ENCODE measurements at places on chromosomes 7 and 10.
A peak's percentile ranks its signal among the peaks of the same experiment; 100 is the strongest.

GRCh38 chr7:35390146-35390545 lies 136.2 kb upstream of the TBX20 start:
- DNase-seq, result no peak

DNA sequence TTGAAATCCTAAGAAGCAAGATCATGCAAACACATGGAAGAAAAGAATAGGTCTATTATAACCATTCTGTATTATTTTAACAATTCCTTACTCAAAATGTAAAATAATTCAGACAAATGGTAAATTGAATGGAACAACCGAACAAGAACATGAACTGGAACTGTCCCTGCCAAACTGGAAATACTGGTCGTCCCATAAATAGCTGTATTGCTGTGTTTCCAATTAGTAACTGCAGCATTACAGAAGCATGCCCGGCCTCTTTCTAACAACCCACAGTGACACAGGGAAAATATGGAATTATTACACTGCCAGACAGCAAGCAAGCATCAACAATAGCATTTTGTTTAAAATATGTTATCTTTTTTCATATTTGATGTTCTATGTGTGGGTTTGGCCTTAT lies 1138.5 kb upstream of the PHF14 start:
- no peak for DNase-seq

DNA sequence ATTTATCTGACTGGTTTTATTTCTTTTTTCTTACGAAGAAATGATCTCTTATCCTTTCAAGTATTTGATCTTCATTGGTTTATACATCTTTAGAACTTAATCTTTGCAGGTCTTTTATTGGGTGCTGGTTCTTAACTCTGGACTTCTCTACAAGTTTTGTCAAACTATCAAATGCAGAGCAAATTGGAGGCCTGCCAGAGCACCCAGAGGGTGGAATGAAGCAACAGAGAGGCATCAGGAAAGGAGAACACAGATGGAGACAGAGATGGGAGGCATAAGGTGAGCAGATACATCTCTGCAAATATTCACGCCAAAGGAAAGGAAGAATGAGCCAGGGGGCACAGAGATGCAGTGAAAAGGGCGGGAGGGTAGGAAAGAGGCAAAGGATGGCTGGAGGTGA lies 130.3 kb downstream of the PKD1L1 start:
- DNase-seq, result no peak

GRCh38 chr7:101635484-101635883 lies 6.4 kb upstream of the MYL10 start:
- DNase-seq, result no peak

GRCh38 chr7:155586843-155587440 lies 40.6 kb upstream of the CNPY1 start:
- no peak for DNase-seq

- DNase-seq, result no peak
Measured at GRCh38 chr7:131555552-131556052, 826 bp downstream of the PODXL start.

DNA sequence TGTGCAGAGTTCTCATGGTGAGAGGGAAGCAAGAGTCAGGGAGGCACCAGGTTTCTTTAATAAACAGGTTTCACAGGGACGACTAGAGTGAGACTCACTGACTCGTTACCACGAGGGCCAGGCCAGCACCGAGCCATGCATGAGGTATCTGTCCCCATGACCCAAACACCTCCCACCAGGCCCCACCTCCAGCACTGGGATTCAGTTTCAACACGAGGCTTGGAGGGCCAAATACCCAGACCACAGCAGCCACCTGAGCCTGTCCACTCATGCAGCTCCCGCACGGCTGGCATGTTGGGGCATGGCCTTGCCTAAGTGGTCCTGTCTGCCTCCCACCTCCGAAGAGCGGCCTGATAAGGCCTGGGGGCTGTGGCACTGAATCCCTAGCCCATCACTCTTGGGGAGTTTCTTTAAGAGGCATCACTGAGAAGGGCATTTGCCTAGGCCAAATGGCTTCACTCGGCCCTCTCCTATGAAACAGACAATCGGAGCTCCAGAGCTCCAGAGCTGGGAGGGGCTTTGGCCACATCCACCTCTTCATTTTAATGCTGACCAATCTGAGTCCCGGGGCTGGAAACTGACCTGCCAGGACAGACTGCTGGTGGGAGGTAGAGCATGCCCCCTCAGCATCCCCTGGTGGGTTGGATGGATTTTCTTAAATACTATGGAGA lies 157.8 kb downstream of the DNAJB6 start:
- no peak for DNase-seq

DNA sequence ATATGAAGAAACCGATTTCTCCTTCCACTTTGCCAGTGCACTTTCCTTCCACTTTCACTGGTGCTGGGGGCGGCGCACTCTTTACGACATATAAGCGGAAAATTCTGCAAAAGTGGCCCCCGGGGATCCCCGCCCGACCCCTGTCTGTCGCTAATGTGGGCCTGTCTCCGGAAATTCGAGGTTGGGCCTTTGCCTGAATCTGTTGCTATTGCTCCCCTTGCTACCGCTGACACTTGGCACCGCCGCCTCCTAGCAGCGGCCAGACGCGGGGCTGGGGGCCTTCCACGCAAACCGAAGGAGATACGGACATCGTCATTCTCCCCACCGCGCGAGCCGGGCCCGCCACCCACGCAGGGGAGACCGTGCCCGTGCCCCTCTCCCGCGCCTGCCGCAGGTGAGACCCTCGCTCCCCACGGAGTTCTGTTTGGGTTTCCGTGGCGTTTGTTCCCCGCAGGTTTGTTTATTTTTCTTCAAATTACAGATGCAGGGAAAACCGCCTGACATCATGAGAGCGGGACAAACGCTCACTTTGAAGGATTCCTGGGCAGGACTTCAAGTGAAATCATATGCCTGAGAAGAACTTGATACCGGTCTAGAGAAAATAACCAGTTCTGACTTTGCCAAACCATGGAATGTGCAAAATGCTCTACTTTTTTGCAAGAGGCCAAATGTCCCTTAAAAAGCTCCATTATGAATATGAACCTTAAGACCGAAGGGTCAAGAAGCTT lies 5.0 kb downstream of the TWIST1 start:
- DNase-seq, result peak; percentile 92

GRCh38 chr7:128923411-128923800 lies 12.9 kb upstream of the KCP start:
- DNase-seq, result no peak

- DNase-seq, result no peak
Measured at GRCh38 chr10:125169915-125170314, 9.6 kb upstream of the CTBP2 start.

DNA sequence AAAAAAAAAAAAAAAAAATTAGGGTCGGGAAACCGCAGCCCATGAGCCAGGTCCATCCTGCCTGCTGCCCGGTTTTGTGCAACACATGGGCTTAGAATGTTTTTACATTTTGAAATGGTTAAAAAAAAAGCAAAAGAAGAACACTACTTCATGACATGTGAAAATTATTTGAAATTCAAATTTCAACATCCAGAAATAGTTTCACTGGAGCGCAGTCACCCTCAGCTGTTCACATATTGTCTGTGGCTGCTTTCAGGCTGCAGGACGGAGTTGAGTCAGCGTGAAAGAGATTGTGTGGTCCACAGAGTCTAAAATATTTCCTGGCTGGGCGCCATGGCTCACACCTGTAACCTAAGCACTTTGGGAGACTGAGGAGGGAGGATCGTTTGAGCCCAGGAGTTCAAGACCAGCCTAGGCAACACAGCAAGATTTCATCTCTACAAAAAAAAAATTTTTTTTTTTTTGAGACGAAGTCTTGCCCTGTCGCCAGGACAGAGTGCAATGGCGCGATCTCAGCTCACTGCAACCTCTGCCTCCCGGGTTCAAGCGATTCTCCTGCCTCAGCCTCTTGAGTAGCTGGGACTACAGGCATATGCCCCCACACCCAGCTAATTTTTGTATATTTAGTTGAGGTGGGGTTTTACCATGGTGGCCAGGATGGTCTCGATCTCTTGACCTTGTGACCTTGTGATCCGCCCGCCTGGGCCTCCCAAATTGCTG lies 63.9 kb upstream of the ECHDC3 start:
- no peak for DNase-seq

GRCh38 chr7:67692425-67692824 lies 695.8 kb downstream of the TYW1 start:
- DNase-seq, result no peak

DNA sequence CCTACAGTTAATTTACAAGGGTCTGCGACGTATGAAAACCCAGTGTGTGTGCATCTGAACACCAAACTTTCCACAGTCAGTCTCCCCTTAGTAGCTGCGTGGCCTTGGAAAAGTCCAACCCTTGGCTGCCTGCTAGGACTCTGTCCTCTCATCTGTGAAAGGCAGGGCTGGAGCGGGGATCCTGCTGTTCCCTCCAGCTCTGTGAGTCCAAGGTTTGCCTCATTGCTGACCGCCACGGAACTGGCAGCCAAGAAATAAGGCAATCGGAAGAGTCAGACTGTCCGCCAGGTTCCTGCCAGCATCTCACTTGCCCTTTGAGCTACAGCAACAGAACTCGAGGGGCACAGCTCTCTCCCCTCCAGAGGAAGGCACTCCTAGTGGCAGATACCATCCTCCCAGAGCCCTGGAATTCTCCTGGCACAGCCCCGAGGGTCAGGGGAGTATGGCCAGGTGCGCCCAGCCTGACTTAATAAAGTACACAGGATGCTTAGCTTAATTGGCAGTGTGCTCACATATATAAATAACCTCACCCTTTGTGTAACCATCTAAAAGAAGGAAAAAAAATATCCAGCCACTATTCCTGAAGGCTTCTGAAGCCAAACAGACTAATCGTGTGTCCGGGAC lies 530.1 kb upstream of the FOXK1 start:
- no peak for DNase-seq

DNA sequence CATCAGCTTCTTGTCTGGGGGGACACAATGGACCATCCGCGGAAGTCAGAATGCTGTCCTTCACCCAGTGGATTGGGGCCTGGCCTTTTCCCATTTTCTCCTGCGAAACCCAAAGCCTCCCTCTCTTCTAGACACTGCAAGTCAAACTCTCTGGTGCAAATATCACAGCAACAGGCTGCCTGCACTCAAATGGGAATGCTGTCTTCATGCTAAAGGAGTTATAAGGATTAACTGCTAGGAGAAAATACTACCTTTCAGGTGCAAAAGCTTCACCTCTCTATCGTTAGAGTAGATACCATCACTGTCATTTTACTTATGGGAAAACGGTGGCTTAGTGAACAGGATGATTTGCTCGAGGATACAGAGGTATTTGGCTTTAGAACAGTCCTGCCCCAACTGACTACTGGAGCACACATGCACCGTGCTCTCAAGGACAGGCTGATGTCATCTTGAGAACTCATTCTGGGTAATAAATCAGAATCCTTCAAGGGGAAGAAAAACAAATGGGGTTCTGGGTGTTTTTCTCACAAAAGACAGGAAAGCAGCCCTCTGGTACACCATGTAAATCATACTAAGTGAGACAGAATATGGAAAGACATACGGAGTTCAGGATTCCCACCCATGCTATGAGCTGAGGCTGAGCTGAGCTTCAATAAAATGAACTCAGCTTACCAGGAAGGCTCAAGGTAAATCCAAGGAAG lies 100.9 kb downstream of the SAMD9 start:
- no peak for DNase-seq

DNA sequence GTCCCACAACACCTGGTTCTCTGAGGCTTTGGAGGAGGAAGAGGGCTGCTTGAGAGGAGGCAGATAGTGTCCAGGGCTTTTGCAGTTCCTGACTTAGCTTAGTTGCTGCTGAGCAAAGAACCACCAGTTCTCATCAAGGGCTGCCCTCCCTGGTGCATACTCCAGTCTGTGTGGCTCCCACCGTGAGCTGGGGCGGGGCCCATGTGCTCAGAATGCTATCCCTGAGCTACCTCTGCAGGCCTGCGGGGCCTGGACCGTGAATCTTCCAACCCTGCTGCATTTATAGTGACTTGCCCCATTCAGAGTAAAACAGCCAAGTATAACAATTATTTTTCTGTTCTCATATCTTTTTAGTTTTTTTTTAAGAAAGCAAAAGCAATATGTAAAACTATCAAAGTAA lies 49.2 kb downstream of the TACR2 start:
- DNase-seq, result no peak

- no peak for DNase-seq
Measured at GRCh38 chr10:78450807-78451485, 417.3 kb downstream of the RPS24 start.

- DNase-seq, result peak; percentile 67
Measured at GRCh38 chr10:99711129-99711719, 20.7 kb downstream of the COX15 start.

Measured in astrocyte of the spinal cord (primary cell).